Posterior vena cava (tissue), 2 donors: ENCODE measurements at places on chromosomes 5 and 9. TPM values are rescaled to one million over a fixed set of nuclear protein-coding genes. Genes with fewer than 3 reads are reported as not detected.

Gene CCL27
- 0.33 TPM for total RNA-seq

- no peak for DNase-seq
Observed at GRCh38 chr5:150106674-150107426, 20.5 kb upstream of the CSF1R start.

- DNase-seq, result peak; percentile 38
Observed at GRCh38 chr5:453725-454481, 10.9 kb downstream of the EXOC3 start.

- DNase-seq, result no peak
Observed at GRCh38 chr5:43699910-43700309, 96.9 kb downstream of the NNT start.

GRCh38 chr9:100525563-100525962 lies 52.3 kb upstream of the CAVIN4 start:
- DNase-seq, result no peak

DNA sequence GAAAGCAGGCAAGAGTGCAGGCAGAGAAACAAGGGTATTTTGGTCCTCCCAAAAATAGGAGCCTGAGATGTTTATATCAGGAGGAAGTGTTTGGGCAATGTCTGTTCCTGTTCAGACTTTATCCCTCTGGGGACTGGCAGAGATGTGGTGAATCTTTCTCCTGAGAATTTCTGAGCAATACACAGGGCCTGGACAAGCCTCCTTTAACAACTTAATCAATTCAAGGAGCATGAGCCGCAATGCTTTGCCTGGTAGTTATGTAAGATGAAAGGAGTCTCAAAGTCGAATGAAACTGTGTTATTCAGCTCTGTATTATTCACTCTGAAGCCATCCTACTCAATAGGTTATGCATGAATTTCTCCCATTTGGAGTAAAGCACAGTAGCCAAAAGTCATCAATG lies 365.6 kb downstream of the MAN2A1 start:
- DNase-seq, result no peak

DNA sequence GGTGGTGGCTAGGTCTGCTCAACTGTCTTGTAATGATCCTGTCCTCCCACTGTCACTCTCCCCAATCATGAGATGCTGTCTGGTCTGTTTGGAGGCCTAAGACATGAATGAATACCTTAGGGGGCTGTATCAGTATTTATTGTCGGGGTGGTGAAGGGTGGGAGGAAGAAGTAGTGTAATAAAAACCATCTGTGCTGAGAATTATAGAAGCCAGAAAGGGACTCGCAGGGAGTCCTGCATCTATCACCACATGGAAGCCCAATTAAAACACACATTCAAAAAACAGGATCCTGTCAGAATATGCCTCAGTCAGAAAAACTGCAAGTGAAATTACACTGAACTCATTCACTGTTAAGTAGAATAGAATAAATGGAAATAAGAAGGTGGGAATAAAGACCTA lies 1134.3 kb upstream of the C9orf72 start:
- DNase-seq, result no peak

GRCh38 chr9:127629468-127630081 lies 17.5 kb downstream of the STXBP1 start:
- DNase-seq, result no peak

Gene COL5A1
- total RNA-seq, result 196 TPM

DNA sequence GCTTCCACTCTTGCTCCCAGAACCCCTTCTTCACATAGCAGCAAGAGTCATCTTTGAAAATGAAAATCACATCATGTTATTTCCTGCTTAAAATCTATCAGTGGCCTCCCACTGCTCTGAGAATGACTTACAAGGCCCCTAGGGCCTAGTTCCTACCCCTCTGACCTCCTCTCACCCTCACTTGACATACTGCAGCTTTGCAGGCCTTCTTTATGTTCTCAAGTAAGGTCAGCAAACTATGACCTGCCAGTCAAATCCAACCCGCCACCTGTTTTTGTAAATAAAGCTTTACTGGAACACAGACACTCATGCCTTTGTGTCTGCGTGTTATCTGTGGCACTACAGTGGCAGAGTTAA lies 185.7 kb downstream of the NR3C1 start:
- DNase-seq, result no peak

Gene LCN15
- total RNA-seq, result not detected

GRCh38 chr9:92392690-92393089 lies 11.7 kb downstream of the OGN start:
- no peak for DNase-seq

DNA sequence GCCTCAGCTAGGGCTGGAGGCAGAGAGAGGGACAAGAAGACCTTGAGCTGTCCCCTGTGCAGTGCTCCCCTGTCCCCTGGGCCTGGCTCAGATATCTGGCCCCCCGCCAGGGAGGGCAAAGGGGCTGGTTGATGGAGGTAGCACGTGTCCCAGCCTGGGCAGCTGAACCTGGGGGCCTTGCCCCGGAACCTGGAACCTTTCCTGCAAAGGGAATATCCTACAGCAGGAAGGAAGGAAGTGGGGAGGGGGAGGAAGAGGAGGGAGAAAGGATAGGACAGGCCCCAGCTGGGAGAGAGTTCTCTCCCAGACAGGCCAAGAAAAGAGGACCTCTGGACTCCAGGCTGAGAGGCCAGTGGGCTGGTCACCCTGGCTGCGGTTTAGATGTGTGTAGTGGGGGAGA lies 27.6 kb upstream of the PSD2 start:
- DNase-seq, result no peak

DNA sequence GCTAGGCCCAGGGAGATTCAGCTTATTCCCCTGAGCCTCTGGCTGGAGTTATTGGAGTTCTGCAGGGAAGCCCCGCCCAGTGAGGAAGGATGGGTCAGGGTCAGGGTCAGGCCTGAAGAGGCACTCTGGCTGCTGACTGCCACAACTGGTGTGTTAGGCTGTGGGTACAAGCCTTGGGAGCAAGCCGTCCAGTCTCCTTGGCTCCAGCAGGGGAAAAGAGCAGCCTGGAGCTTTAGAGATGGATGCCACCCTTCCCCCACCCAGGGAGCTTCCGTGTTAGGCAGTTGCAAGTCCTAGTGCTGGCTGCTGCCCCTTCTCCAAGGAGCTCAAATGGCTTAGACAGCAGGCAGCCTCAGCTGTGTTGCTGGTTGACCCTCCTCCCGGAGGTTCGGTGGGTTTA lies 34.4 kb upstream of the TAF11L2 start:
- DNase-seq, result no peak

GRCh38 chr5:52786391-52786790 lies 1.3 kb upstream of the ITGA1 start:
- DNase-seq, result no peak

GRCh38 chr5:144276034-144276822 lies 105.6 kb downstream of the KCTD16 start:
- DNase-seq, result no peak

Gene SPTAN1
- 328 TPM for total RNA-seq

Gene QRFP
- not detected for total RNA-seq

Gene RFESD
- 1.1 TPM for total RNA-seq

Gene PARP8
- total RNA-seq, result 20.4 TPM

Gene SEPTIN8
- 42.9 TPM for total RNA-seq

Gene FGD3
- 6.3 TPM for total RNA-seq

GRCh38 chr5:66922881-66923280 lies 273.7 kb downstream of the CD180 start:
- DNase-seq, result no peak

Gene GRXCR2
- not detected for total RNA-seq

DNA sequence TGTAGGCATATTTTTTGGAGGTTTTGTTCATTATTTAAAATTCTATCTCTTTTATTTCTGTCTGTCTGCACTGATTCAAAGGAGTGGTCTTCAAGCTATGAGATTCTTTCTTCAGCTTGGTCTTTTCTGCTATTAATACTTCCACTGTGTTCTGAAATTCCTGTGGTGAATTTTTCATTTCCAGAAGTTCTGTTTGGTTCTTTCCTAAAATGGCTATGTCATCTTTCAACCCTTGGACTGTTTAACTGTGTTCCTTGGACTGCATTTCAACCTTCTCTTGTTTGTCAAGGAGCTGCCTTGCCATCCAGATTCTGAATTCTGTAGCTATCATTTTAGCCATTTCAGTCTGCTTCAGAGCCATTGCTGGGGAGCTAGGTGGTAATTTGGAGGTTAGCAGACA lies 76.3 kb downstream of the CERT1 start:
- DNase-seq, result no peak

- peak; percentile 84 for DNase-seq
Observed at GRCh38 chr5:179858241-179858585, 404 bp downstream of the MRNIP start.
